H1 (cell line): ENCODE measurements at places on chromosomes 1 and 21. TPM values are rescaled to one million over a fixed set of nuclear protein-coding genes. Genes with fewer than 3 reads are reported as not detected.

- no peak overlapping the region for H3K4me3 ChIP-seq
- DNase-seq = no peak
- no peaks in the 10 kb centered on the region for H3K36me3 ChIP-seq
- H3K27me3 ChIP-seq = no peaks in the 10 kb centered on the region
- H3K27ac ChIP-seq = no peak overlapping the region
These were observed 140.4 kb upstream of the UBE2U start for GRCh38 chr1:64062941-64063581.

GRCh38 chr1:18962855-18963737 lies 6.6 kb upstream of the IFFO2 start:
- peaks cover 2% of the 10 kb centered on the region for H3K27me3 ChIP-seq
- no peak overlapping the region for H3K4me3 ChIP-seq

UQCRHL gene
- 3.4 and 3.9 TPM in 2 replicates for total RNA-seq

DNA sequence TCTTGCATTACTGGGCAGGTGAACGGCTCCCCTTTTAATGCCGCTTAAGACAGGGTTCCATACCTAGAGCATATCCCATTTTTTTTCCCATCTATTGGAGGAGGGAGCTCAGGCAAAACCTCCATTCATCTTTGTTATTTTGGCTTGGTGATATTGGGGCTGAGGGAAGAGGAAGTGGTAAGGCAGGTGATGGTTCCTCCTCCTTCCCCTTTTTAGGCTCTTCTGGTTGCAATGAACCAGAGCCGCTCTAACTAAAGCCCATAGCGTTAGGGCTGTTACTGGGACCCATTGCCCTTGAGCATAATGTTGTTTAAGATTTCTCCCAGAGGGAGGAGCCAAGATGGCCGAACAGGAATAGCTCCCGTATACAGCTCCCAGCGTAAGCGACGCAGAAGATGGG lies 21.1 kb downstream of the PYHIN1 start:
- no peaks in the 10 kb centered on the region for H3K27me3 ChIP-seq
- no peak overlapping the region for H3K27ac ChIP-seq
- H3K36me3 ChIP-seq = no peaks in the 10 kb centered on the region
- H3K4me1 ChIP-seq = no peaks in the 10 kb centered on the region
- no peak for DNase-seq
- H3K4me3 ChIP-seq = no peak overlapping the region

DNA sequence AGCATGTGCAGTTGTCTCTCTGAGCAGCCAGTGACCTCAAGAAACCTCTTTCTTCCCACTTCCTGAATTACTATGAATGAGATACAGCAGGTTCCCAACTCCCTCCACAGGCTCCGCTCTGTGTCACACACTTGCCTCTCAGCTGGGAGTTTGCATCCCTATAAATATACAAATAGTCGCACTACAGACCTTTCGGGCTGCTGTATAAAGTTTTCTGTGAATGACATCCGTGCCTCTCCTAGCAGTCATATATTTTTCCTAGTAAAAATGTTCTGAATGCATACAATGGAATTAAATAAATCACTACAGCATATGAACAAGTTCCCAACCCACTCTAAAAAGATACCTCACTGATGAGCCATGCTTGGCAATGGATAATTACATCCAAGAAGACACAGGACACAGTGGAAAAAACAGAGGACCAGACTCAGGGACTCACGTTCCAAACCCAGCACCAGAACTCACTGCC lies 66.8 kb downstream of the CAPZB start:
- H3K4me1 ChIP-seq = no peaks in the 10 kb centered on the region
- H3K27me3 ChIP-seq = no peaks in the 10 kb centered on the region
- H3K27ac ChIP-seq = no peak overlapping the region
- no peak for DNase-seq
- H3K4me3 ChIP-seq = no peak overlapping the region
- peaks cover 17% of the 10 kb centered on the region for H3K36me3 ChIP-seq

DNA sequence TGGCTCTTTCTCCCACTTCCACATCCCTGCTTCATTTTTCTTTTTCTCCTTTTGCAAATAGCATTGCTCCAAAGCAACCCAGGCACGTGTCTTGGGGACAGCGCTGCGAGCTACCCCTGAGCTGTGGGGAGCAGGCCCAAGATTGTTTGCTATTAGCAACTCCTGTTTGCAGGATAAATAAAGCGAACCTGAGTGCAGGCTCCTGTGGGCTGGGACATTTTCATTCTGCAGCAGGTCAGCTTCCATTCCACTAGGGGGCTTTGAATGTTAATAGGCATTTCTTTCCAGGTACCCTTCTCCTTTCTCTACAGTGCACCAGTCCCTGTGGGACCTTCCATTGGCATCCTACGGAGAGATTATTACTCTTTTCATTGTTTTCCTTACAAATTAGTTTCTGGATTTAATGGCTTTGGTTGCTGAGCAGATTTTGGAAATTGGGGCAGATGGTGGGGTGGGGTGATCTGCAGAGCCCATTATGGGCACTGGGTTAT lies 54.0 kb downstream of the OLFML3 start:
- H3K4me3 ChIP-seq = peak overlapping the region; percentile 45
- no peaks in the 10 kb centered on the region for H3K36me3 ChIP-seq
- H3K27ac ChIP-seq = peak overlapping the region; percentile 66
- H3K27me3 ChIP-seq = no peaks in the 10 kb centered on the region
- H3K4me1 ChIP-seq = peaks cover 36% of the 10 kb centered on the region
- peak; percentile 63 for DNase-seq

DNA sequence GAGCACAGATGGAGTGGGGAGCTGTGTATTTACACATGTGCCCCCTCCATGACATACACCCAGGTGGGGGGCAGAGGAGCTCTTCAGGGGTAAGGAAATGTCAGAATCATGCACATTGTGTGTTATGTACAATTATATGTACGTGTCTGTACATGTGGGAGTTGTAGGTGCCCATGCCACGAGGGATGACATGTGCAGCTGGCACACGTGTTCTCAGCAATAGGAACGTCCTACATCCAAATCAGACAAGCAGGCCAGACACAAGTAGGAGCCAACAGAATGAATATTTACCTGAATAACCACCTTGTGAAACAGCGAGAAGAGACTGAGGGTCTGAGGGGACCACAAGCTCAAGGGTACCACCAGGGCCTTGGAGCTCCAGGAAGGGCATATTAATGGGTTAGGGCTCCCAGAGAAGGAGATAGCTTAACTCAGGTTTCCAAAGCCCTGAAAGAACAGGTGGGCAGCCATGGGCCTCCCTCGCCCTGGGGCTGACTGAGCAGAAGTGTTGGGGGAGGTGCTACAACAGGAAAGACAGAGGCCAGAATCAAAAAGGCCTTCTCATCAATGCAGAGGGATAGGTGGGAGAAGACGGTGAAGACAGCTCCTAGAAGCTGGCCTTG lies 3.2 kb downstream of the COL16A1 start:
- no peak overlapping the region for H3K4me3 ChIP-seq

DNA sequence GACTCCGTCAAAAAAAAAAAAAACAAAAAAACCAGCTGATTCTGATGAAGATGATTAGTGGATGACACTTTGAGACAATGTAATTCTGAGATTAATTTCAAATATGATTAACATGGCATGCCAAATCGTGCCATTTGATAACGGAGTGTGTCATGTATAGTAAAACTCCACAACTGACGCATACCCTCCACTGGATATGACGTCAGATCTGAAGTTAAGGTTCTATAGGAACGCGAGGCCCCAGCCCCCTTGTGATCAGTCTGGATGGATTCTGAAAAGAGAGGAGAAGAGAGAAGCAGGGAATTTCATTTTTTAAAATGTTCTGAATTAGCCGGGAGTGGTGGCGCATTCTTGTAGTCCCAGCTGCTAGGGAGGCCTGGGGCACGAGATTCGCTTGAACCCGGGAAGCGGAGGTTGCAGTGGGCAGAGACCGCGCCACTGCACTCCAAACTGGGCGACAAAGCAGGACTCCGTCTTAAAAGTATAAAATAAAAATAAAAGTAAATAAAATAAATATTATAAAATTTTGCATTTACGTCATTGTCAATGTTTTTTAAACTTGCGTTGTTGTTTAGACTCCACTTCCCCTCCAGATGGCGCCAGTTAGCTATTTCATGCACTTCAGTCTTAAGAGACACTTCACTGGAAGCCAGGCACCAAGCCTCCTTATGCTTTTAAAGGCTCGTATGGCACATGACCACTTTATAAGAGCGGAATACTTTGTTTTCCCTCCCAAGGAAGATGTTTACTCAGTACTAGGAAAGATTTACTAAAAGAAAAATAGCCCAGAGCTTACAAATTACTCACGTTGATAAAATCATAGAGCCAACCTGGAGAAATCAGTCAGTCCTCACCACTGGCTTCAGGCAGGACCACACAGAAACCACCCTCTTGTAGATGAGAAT lies 65.5 kb downstream of the UBE2U start:
- H3K4me1 ChIP-seq = no peaks in the 10 kb centered on the region
- no peaks in the 10 kb centered on the region for H3K27me3 ChIP-seq
- no peak overlapping the region for H3K27ac ChIP-seq
- DNase-seq = peak; percentile 70

DNA sequence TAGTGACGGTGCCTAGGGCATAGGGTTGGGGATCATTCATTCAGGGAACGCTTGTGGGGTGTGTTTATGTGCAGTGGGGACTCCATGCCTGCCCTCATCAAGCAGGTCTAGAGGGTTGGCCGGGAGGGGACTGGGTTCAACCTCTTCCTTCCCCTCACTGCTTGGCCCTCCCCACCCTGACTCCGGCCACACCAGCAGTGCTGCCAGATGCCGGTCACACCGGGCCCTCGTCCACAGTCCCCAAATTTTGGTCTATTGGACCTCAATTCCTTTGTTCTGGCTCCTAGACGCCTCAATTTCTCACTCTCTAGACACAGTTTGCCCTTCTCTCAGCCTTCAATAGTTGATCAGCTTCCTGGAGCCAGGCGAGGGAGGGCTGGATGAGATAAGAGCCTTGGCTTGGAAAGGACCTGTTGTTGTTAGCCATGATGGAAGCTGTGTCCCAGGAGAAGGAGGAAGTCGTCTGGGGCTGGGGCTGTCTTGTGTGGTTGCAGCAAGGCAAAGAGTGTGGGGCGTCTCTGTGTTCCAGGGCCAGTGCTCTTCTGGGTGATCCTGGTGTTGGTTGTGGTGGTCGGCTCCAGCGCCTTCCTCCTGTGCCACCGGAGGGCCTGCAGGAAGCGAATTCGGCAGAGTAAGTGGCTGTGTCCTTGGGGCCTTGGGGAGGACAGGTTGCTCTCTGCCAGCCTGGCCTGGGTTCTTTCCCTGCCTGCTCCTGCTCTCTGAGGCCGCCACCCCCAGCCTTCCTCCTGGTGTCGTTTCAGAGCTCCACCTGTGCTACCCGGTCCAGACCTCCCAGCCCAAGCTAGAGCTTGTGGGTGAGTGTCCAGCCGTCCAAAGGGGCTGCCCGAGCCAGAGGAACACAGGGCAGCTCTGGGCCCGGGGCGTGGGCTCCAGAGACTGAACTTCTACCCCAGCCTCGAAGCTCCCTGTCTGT lies 41.1 kb upstream of the TNFRSF1B start:
- no peak overlapping the region for H3K27ac ChIP-seq
- no peak for DNase-seq
- H3K4me3 ChIP-seq = no peak overlapping the region
- H3K36me3 ChIP-seq = peaks cover 3% of the 10 kb centered on the region; the same call in 1 of the 2 replicates
- H3K4me1 ChIP-seq = no peaks in the 10 kb centered on the region

DNA sequence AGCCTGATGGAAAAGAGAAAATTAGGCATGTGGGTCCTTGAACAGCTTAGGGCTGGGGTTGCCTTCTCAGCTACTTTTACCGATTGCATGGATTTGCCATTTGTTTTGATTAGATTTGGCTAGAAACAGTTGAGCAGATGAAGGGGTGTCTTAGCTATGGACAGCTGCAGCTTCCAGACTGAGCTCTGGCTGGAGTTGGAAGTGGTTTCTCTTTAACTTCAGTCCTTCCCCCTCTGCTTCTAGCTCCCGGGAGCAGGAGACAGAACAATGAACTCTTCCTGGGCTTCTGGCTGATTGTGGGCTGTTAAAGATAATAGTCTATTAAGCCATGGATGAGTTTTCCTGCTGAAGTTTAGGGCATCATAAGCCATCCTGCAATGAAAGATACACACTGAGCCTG lies 50.7 kb downstream of the UBE2T start:
- H3K27ac ChIP-seq = no peak overlapping the region
- no peak overlapping the region for H3K4me3 ChIP-seq
- H3K27me3 ChIP-seq = no peaks in the 10 kb centered on the region

- no peak overlapping the region for H3K4me3 ChIP-seq
- peaks cover 22% of the 10 kb centered on the region for H3K4me1 ChIP-seq
- no peak for DNase-seq
- no peak overlapping the region for H3K27ac ChIP-seq
- H3K36me3 ChIP-seq = no peaks in the 10 kb centered on the region
These were observed 71.0 kb downstream of the SSBP3 start for GRCh38 chr1:54335011-54335754.

HSF2BP gene
- 0.71 and 0.93 TPM in 2 replicates for total RNA-seq

- no peak for DNase-seq
- H3K36me3 ChIP-seq = no peaks in the 10 kb centered on the region
- no peaks in the 10 kb centered on the region for H3K27me3 ChIP-seq
- H3K4me1 ChIP-seq = no peaks in the 10 kb centered on the region
These were observed 19.8 kb downstream of the RSBN1 start for GRCh38 chr1:113792471-113792870.

- no peaks in the 10 kb centered on the region for H3K36me3 ChIP-seq
- DNase-seq = no peak
- no peak overlapping the region for H3K4me3 ChIP-seq
- H3K27ac ChIP-seq = no peak overlapping the region
These were observed 140.1 kb downstream of the TGFBR3 start for GRCh38 chr1:91745640-91746373.

ZBTB40 gene
- total RNA-seq = 16.6 and 19.3 TPM in 2 replicates

DNA sequence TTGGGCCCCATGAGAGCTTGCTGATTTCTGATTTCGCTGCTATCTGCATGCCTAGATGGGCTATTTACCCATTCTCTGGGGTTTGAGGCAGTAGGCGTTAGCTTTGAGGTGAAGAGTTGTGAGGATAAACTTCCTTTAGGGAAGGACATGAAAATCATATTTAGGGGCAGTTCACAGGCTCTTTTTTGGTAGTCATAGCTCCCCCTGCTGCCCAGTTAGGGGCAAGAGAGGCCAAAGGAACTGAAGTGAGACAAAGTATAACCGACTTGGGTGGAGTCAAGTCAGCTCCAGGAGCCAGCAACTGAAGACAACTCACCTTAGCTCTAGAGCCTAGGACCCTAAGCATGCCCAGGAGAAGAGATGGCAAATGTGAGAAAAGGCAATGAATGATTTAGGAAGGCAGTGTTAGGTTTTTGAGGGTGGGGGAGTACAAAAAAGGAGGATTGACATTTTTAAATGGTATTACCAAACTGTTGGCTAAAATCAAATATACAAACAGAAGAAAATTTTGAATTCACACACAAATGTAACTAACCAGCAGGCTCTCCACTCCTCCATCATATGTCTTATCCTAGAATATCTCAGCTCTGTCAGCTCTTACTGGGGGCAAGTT lies 625.2 kb downstream of the LMO4 start:
- H3K4me3 ChIP-seq = no peak overlapping the region
- no peaks in the 10 kb centered on the region for H3K36me3 ChIP-seq
- DNase-seq = no peak
- peaks cover 4% of the 10 kb centered on the region; the same call in 1 of the 2 replicates for H3K4me1 ChIP-seq
